ENCODE measurements at places on chromosomes 4 and X.
A peak's percentile ranks its signal among the peaks of the same experiment; 100 is the strongest.

DNA sequence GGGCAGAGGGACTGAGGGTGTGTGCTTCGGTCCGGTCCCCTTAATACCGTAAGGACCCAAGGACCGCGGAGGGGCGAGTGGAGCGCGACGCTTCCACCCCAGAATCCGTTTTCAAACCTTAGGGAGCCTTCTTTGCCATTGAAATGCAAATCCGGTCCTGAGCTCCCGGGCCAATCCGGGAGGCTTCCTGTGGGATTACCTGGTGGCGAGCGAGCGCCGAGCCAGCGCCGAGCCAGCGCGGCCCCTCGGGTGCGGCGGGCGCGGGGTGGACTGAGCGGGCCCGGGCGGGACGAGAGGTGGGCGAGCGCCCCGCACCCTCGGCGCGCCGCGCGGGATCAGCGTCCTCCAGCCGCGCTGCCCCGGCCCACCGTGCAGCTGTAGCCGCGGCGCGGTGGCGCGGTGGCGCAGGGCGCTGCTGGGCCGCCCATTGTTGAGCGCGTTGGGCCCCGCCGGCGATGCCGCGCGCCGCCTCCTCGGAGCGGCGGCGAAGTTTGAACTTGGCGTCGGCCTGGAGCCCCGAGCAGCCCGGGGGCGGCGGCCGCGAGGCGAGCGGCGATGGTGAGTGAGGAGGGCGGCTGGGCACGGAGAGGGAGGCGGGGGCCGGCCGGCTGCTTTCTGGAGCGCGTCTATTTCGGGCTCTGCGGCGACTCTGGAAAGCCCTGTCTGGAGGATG lies 208.7 kb downstream of the SOWAHB start:
- DNase-seq, result no peak

DNA sequence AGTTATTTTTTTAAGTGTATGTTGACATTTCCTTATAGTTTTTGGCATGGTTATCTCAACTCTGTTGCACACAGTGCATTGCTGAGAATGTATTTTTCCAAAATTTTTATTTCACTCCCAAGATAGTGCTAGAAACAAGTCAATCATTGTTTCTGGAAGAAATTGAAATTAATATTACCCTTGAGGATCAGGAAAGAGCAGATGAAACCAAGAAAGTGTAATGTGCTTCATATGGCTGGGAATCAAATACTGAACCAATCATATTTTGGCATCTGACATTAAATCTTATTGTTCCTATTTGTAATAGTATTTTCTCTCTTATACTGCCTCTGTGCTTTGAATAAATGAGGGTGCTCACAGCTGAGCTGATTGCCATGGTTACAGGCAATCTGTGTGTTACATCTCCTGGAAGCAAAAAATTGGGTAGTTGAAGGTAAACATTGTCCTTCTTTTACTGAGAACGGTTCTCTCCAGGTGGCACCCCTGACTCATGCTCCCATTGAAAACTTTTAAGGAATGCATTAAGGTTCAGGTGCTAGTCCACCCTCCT lies 358.2 kb upstream of the NR3C2 start:
- DNase-seq, result no peak

GRCh38 chr4:183366206-183366835 lies 44.1 kb upstream of the CLDN24 start:
- no peak for DNase-seq

- DNase-seq, result peak; percentile 37
These were observed 34.9 kb downstream of the FTHL17 start for GRCh38 chrX:31036895-31037294.

DNA sequence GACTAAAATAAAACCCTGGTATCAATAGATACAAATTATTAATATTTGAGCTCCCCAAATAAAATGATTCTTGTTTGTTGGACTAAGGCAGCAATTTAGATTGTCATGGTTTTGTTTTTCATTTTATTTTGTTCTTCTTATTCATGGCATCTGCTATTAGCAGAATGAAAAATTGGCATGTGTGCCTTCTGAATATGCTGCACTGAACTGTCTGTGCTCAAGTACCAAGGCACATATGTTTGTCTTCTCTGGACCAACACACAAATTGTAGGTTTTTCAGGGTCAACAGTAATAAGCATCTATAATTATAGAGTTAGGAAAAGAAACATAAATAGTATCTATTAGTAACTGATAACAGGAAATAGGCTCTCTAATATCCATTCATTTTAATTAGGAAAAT lies 121.1 kb downstream of the BANK1 start:
- no peak for DNase-seq

DNA sequence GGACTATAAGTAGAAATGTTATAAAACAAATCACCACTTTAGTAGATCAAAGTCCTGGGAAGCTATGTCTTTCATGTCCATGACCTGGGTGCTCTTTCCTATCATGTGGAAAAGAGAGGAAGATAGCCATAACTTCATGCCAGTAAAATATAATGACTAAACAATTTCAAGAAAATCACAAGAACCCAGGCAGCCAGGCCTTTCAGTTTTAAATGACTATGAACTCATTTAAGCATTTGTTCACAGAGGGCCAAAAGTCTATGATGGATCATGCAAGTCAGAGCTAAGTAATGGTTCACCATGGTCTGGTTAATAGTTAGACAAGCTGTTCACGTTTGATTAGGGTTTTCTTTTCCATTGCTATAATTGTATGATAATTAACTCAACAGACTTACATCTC lies 155.8 kb downstream of the PPARGC1A start:
- no peak for DNase-seq

DNA sequence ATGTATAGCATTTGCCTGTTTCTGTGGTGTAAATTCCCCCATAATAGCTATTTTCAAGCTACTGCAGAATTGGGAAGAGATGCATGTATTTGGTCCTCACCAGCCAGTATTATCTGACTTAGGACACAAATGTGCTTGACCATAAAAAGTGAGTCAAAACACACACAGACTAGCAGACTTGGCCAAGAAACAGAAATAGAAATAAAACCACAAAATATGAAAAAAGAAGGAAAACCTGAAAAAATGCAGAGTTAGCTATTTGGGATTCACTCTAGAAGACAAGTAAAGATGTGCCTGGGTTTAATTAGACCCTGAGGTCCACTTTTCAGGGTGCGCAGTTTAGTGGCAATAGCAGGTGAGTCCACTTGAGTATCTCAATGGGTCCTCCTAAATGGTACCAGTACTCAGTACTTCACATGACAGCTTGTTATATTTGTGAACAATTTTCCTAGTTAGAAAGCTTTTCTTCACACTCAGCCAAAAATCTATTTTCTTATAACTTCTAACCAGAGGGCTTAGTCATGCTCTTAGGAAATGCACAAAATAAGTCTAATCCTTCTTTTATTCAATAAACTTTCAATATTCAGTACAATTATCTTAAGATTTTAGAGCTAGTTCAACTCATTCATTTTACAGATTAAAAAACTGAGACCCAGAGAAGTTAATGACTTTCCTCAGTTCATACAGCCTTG lies 108.7 kb upstream of the JADE1 start:
- DNase-seq, result no peak

DNA sequence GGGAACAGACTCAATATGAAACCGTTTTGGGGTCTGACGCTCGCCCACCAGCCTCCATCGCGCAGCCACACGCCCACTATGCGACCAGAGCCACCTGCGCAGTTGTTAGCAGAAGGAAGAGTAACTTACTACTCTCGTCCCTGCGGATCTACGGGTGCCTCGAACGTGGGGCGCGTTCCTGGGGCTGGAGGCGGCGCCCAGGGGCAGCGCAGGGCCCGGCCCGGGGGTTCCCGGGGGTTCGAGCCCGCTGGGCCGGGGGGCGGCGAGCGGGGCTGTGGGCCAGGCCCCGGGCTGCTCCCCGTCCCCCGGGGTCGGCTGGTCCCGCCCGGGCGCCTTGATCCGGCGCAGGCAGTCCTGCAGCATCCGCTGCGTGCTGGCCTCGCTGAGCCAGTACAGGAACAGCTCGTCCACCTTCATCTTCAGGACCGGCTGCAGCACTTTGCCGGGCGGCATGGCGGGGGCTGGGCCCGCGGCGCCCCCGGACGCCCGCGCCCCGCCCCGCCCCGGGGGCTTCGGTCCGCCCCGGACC lies 404 bp downstream of the PPP2R3B start:
- no peak for DNase-seq

- DNase-seq, result no peak
These were observed 729 bp upstream of the IRF2 start for GRCh38 chr4:184475096-184475461.

DNA sequence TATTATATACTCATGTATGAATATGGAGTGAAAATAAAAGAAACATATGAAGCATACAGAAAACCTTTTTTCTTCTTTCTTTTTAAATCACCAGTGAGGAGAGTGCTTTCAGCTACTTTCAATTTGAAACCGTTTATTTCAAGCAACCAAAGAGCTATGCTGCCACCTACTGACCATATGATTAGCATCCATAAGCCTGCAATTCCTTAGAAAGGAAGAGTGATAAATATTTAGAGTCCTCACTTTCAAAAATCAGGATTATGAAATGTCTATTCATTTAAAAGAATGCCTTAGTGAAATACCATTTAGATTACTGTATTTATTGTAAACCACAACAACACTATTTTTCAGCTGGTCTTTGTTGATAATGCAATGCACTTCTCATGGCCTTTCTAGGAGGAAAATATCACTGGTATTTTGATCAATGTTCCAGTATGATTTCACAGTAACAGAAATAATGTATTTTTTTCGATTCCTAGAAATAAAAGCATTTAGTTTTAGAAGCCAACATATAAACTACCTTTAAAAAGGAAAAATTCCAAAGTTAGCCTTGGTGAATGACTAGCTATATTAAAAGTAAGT lies 667.6 kb downstream of the PCDH18 start:
- peak; percentile 88 for DNase-seq

- no peak for DNase-seq
These were observed 156.9 kb downstream of the AFAP1 start for GRCh38 chr4:7782783-7783182.

DNA sequence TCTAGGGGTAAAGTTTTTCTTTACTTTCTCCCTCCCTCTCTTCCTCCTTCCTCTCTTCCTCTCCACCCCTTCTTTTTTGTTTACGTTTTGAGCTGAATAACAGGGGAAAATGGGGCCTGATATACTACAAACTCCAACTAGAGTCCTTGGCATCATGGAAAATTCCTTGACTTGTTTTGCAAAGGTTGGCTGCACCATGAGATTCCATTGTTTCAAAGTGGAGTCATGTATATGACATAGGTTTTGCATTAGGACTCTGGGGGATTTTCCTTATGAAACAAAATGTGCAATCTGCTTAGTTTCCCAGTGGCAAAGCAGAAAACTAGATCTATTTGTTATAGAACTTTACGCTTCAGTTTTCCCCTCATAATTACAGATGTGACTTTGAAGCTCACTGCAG lies 233.5 kb upstream of the PGRMC2 start:
- DNase-seq, result no peak

GRCh38 chr4:79227860-79228259 lies 98.0 kb downstream of the NAA11 start:
- no peak for DNase-seq

- DNase-seq, result no peak
These were observed 484.5 kb downstream of the PACRGL start for GRCh38 chr4:21184788-21185187.

GRCh38 chr4:151034829-151035228 lies 19.7 kb upstream of the LRBA start:
- no peak for DNase-seq
